ENCODE measurements at places on chromosomes 2 and 18.

GRCh38 chr18:70292628-70293027 is 3.8 kb downstream of the SOCS6 start:
- no peak for DNase-seq

- DNase-seq, result no peak
Observed at GRCh38 chr2:20190170-20190569, 34.8 kb downstream of the SDC1 start.

DNA sequence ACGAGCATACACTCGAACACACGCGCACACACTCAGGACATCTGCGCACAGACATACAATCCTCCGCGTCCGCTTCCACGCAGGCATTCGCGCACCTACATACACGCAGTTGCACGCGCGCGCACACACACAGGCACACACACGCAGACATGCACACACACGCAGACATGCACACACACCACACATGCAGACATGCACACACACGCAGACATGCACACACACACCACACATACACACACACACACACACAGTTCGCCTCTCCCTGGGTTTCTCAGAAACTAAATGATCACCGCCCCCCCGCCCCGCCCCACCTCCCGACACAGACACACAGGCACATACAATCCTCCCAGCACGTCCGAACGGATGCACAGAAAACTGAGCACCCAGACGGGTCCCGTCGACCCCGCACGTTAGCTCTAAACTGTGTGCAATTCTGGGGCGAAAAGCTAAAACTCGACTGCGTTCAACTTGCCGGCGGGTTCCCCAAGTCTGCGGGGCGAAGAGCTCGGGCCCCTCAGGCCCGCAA is 1.0 kb downstream of the EPHA4 start:
- no peak for DNase-seq

DNA sequence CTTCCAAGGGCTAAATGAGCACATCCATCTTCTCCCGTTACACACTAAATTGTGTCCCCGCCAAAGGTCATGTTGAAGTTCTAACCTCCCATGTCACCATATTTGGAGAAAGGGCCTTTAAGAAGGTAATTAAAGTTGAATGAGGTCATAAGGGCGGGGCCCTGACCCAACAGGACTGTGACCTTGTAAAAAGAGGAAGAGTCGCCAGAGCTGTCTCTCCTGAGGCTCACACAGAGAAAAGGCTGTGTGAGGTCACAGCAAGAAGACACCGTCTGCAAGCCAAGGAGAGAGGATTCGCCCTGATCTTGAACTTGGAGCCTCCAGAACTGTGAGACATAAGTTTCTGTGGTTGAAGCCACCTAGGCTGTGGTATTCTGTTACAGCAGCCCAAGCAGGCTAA is 24.1 kb downstream of the TRABD2A start:
- no peak for DNase-seq

GRCh38 chr2:23513245-23513871 is 128.4 kb downstream of the KLHL29 start:
- DNase-seq, result no peak

- no peak for DNase-seq
Observed at GRCh38 chr18:48139431-48140347, 209.2 kb upstream of the SMAD2 start.

DNA sequence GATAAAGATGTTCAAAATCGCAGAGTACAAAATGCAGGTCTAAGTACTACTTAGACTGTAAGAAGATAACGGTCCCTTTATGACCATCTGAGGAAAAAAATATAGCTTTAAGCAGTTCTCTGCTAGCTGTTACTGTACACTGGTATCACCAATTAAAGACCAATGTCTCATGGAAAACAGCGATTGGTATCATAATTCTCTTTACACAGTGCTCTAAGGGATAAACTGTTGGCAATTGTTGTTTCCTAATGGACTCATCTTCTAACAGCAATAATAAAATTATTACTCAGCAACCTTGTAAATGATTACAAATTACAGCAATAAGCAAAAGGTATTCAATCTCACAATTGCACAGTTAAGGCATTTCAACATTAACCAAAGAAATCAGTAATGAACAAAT is 142.2 kb upstream of the DLGAP1 start:
- DNase-seq, result no peak

- no peak for DNase-seq
Observed at GRCh38 chr2:187477051-187477450, 29.0 kb upstream of the CALCRL start.

GRCh38 chr2:29113891-29114321 is 1.3 kb upstream of the CLIP4 start:
- DNase-seq, result no peak

DNA sequence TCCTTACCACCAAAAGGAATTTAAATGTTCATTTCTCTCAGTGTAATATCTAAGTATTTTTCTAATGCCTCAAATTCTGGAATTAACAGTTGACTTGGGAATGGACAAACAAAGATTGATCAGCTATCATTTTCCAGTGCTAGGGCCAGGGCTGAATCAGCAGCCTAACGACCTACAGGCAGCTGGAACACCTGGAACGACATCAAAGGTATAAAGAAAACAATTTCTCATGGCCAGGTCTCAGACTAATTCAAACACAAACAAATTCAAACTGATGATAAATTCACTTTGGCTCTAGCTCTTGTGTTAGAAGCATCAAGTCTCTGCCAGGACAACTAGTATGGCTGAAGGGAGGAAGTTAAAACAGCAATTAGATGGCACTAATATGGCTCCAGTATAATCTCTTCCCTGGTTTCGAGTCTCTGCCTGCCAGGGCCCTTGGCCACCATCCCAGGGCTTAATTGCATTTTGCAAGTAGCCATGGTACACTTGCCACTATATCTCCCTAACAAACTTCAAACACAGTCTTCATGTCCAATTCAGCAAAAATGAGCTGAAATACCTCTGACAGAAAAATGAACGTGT is 70.2 kb upstream of the FSHR start:
- peak; percentile 21 for DNase-seq

All from NCI-H1930 (cell line).